ENCODE measurements at places on chromosomes 11 and 22.
A peak's percentile ranks its signal among the peaks of the same experiment; 100 is the strongest.

GRCh38 chr11:119591836-119592310 lies 137.1 kb downstream of the NECTIN1 start:
- no peaks in the 10 kb centered on the region for H3K4me1 ChIP-seq
- no peak overlapping the region for H3K27ac ChIP-seq
- no peaks in the 10 kb centered on the region for H3K36me3 ChIP-seq
- peaks cover 12% of the 10 kb centered on the region for H3K27me3 ChIP-seq
- no peak for DNase-seq

- H3K4me3 ChIP-seq: no peak overlapping the region
- no peaks in the 10 kb centered on the region for H3K27me3 ChIP-seq
- no peaks in the 10 kb centered on the region for H3K36me3 ChIP-seq
- no peaks in the 10 kb centered on the region for H3K4me1 ChIP-seq
These were observed 95.7 kb downstream of the NAV2 start for GRCh38 chr11:19808076-19808911.

- peak; percentile 23 for DNase-seq
- peak overlapping the region; percentile 90 for H3K4me3 ChIP-seq
- peak overlapping the region; percentile 89 for H3K27ac ChIP-seq
- peaks cover 23% of the 10 kb centered on the region for H3K4me1 ChIP-seq
- no peaks in the 10 kb centered on the region for H3K36me3 ChIP-seq
These were observed 492 bp downstream of the JHY start for GRCh38 chr11:122882857-122883645.

- H3K36me3 ChIP-seq: no peaks in the 10 kb centered on the region
- no peak for DNase-seq
- peaks cover 14% of the 10 kb centered on the region for H3K27me3 ChIP-seq
- no peak overlapping the region for H3K4me3 ChIP-seq
These were observed 35.5 kb upstream of the FGF3 start for GRCh38 chr11:69854713-69855112.

- H3K27ac ChIP-seq: no peak overlapping the region
- H3K27me3 ChIP-seq: peaks cover 4% of the 10 kb centered on the region
- DNase-seq: no peak
- no peaks in the 10 kb centered on the region for H3K4me1 ChIP-seq
- no peak overlapping the region for H3K4me3 ChIP-seq
- H3K36me3 ChIP-seq: no peaks in the 10 kb centered on the region
These were observed 385.1 kb upstream of the CCDC90B start for GRCh38 chr11:83671289-83671688.

- no peak overlapping the region for H3K27ac ChIP-seq
- no peaks in the 10 kb centered on the region for H3K27me3 ChIP-seq
- DNase-seq: no peak
- no peaks in the 10 kb centered on the region for H3K4me1 ChIP-seq
- no peak overlapping the region for H3K4me3 ChIP-seq
These were observed 2222.5 kb downstream of the LRRC4C start for GRCh38 chr11:39236916-39237315.
